GM10248 (cell line): ENCODE measurements at places on chromosomes 6 and 20.

DNA sequence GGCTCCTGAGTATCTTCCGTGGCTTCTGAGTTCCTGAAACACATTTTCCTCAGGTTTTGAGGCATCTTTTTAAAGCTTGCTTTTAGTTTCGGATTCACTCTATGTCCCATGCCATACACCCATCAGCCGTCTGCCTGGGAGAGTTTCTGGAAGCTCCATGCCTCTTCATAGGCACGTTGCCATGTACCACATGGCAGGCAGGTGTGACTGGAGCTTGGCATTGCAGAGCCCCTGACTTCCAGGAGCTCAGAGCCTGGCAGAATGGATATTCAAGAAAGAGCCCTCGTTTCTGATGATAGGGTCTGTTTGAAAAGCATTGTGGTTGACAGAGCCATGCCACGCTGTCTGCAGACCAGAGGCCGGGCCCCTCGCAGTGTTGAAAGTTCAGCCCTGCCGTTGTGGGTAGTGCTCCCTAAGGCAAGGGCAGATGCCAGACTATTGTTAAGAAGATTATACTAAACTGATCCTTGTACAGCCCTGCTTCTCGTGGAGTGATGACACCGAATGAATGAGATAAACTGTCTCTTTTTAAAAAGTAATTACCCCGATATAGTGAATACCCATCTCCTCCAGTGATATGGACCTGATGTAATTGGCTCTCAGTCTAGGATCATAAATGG is 100.0 kb downstream of the RPP40 start:
- DNase-seq: no peak

- DNase-seq: no peak
Measured at GRCh38 chr6:107235511-107235910, 120.2 kb upstream of the BEND3 start.

DNA sequence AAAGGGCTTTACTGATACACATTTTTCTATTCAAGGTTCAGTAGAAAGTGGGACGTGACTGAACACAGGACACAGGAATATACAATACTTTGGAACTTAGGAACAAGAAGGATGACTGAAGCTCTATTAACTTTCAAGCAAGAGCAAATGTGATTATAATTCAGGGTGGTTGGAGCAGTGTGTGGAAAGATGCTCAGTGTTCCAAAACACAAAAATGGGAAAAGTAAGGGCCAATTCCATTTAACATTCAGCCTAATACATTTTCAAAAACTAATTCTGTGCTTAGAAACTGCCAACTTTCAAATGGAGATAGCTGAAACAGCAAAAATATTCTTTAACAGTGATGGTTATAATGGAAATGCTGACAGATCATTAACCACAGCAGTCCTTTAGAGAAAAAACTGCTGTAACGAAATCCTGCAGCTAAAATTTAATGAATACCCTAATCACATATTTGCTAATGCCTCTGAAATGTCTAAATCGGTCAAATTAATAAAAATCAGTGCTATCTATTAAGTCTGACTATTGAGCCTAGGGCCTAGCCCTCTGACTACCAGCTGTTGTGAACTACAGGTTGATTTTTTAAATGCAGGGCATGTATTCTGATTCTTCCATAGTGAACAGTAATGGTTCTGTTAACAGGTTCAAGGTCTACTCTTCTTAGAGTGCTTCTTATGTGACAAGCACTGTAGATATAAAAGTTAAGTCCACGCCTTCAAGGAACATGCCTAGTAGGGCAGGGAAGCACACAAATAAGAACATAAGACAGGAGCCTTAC is 45.9 kb downstream of the RARS2 start:
- no peak for DNase-seq

DNA sequence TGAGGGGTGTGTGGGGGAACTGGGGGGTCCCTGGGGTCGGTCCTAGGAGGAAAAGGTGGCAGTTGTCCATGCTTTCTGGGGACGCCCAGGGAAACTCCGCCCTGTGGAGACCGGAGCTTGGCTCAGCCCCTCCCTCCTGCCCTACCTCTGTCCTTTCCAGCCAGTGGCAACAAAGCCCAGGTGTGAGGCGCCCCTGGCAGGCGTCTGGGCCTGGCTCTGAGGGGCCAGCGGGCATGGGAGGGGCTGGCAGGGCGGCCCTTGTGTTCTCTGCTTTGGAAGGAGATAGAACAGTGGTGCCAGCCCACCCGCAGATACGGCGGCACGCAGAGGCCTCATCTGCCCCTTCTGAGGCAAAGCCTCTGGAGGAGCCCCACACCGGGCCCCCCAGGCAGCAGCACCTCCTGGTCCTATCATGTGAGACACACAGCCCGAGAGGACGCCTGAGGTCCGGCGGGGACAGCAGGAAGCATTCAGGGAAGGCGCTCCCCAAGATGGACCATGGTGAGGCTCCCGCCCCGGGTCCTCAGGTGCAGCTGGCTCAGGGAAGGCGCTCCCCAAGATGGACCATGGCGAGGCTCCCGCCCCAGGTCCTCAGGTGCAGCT is 47.9 kb downstream of the YTHDF1 start:
- DNase-seq: no peak

DNA sequence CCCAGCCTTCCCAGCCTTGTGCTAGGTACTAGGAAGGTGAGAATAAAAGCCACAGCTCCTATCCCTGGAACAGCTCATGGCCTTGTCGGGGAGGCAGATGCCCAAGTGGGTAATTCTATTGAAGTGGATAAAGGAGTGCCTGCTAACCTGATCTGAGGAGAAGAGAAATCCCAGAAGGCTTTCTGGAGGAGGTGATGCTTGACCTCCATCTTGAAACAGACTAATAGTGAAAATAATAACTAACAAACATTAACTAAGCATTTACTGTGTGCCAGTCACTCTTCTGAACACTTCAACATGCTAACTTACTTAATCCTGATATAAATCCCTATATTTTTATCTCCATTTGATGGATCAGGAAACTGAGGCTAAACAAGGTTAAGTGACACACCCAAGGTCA is 493.2 kb upstream of the CHD6 start:
- DNase-seq: no peak

DNA sequence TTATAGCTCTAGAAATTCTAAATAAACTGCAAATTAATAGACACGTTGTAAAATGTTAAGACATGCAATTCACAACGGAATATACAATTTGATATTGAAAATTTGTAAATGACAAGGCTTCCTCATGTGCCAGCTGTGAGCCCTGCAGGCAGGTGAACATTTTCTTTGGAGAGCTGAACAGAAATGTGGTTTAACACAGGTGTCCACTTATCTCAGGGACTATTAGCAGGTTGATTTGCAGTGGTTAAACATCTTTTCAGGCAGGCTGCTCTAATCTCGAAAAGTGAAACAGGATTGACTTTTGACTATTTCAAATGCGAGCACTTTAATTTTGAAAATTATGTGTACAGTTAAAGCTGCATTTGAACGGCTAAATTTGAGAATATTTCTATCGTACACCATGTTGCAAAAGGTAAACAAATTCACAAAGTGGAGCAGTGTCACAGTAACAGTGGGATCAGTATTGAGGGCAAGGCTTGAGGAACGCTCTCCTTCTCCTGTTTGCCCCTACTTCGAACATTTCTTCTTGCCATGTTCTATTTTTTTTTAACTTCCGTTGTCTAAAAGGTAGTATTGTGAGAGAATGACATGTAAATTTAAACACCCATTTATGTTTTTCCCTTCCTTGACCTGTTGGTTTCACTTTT is 210.8 kb downstream of the CDKAL1 start:
- DNase-seq: no peak

- DNase-seq: no peak
Measured at GRCh38 chr6:22411376-22412105, 114.7 kb upstream of the PRL start.

GRCh38 chr20:17541996-17542395 is 10.8 kb upstream of the BFSP1 start:
- DNase-seq: no peak

DNA sequence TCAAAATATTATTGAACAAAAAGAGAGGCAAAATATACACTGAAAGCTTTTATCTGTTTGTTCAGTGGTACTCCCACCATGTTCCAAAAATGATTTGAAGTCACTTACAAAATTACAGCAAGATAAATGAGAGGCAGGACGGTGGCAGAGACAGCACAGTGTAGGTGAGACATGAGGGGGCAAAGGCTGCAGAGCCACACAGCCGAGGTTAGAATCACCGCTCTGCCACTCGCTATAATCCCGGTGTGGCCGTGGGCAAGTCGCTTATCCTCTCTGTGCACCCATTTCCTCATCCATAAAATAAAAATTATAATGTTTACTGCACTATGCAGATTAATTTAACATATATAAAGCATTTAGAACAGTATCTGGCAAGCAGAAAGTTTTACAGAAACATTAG is 140.1 kb upstream of the BEND6 start:
- no peak for DNase-seq

GRCh38 chr6:29502597-29502996 is 14.8 kb upstream of the MAS1L start:
- no peak for DNase-seq

- no peak for DNase-seq
Measured at GRCh38 chr20:49583669-49584417, 15.9 kb upstream of the PTGIS start.

DNA sequence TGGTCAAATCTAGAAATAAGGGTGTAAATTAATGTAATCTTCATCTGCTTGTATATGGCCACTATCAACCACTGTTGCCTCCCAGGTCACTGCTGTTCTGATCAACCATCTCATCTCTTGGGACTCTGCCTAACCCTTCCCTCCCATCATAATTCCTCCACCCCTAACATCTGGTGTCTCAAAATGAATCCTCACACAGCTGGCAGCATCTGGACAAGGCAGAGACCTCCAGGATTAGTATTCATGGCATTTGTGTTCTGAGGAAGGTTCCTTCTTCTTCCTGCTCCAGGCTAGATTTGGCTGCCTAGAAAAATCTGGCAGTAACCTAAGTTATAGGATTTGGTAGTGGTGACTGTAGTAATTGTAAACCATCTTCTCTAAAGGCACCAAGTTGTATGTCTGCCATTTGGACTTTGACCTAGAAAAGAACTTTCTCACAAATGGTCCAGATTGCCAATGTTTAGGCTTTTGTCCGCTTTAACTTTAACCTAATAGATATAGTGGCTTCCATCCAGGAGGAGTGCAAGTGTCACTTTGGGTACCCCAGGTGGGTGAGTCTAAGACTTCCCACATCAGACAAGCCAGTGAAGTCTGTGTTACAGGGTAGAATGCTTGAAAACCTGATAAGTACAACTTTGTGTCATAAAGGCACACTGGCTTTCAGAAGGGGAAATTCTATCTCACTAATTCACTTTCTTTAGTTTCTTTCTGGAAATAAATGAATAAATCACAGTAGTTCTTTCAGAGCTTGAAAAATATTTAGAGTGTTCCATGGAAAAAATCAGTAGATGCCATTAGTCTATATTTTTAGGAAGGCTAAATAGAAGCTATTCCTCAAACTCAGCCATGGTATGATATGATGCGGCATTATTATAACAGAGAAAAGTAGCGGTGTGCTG is 3.0 kb upstream of the PHACTR2 start:
- DNase-seq: no peak

GRCh38 chr6:77356821-77357220 is 106.5 kb downstream of the HTR1B start:
- no peak for DNase-seq

DNA sequence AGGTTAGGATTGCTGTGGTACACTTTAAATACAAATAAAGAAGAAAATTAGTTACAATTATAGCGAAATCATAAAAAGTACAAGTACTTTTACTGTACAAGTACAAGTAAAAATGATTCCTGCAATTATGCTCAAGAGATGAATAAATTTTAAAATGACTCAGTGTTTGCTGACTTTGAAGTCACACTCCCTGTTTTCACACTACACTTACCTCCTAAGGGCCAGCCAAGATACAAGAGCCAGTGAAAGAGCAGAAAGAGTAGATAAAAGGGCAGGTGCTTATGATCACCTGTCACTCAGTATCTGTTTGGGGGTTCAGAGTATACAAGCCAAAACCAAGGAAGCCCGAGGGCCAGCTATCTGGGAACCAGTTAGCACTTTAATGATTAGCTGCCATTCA is 41.0 kb upstream of the COL21A1 start:
- no peak for DNase-seq

GRCh38 chr6:148822819-148823218 is 76.0 kb downstream of the UST start:
- DNase-seq: no peak

DNA sequence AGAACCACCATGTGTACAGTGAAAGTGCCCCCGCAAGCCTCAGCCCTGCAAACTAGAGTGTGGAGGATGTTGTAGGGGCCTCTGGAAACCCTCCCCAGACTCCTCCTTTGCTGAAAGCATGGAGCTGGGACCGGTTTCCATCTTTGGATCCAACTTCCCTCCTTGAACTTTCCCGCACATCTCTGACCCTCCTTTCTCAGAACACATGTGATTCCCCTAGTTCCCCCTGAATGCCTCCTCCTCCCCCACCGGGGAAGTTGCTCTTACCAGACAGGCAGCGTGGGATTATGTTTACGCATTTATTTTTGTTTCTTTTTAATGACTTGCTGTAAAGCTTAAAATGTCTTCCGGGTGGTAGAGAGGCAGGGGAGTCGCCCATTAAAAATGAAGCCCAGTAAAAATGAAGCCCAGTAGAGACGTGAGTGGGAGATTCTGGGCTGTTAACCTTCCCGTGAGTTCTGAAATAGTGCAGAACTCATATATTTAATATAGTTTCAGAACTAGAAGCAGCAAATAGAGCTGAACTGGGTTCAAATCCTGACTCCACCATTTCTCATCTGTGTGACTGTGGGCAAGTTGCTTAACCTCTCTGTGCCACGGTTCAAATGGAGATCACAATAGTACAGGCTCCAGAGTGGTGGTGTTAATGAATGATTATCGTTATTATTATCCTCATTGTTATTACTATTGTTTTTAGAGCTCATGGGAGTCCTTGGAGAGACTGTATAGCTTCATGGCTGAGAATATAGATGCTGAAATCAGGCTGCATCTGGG is 8.0 kb upstream of the PTPN1 start:
- DNase-seq: no peak

GRCh38 chr20:22800129-22800528 is 215.8 kb upstream of the FOXA2 start:
- no peak for DNase-seq

DNA sequence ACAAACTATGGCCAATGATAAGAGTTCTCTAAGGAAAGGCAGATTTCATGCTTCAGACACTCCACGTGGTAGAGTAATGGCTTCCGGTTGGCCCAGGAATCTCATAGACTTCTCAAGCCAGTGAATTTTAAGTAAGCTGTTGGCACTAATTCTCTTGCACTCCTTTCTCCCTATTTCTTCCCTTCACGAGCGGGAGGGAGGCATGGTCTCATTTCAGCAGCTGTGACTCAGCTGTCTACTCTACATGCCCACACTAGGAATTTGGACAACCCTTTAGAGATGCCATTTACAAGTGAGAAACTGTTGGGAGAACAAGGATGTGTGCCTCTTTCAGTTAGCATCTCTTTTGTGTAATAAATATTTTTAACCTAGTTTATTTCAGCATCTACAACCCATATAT is 107.7 kb downstream of the PTPRK start:
- DNase-seq: no peak

DNA sequence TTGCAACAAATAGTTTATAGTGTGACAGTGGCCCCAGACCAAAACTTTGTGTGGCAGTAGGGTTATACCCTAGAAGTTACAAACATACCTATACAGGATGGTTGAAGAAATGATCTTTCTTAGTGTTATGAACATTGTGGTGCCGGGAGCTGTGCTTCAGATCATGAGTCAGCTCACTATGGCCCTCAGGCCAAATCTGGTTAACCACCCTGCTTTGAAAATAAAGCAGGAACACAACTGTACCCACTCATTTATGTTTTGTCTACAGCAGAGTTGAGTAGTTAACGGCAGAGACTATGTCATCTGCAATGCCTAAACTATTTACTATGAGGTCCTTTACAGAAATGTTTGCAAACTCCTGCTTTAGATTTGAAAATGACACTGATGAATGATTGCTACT is 24.3 kb downstream of the AKAP7 start:
- DNase-seq: no peak

GRCh38 chr6:139449611-139450000 is 75.2 kb upstream of the CITED2 start:
- no peak for DNase-seq
